MCF 10A (cell line): ENCODE measurements at places on chromosomes 7 and 10. TPM values are rescaled to one million over a fixed set of nuclear protein-coding genes. Genes with fewer than 3 reads are reported as not detected.

DNA sequence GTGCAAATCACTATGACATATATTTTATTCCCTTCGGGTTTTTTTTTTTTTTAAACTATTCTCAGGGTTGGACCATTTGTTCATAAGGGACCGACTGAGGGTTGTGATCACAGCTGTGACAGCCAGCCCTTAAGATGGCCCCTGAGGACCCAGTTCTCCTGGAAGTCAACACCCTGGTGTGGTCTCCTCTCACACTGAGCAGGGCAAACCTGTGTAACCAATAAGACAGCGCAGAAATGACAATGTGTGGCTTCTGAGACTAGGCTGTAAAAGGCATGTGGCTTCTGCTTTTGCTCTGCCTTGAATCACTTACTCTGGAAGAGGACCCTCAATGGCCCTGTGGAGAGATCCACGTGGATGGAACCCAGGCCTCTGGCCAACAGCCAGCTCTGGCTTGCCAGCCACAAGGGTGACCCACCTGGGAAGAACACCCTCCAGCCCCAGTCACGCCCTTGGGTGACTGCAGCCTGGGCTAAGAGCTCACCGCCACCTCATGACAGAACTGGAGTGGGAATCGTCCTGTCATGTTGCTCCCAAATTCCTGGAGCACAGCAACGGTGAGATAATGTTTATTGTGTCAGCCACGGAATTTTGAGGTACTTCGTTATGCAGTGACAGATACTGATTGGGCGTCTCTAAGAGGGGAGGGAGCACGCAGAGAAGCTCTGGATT is 127.1 kb downstream of the CLEC2L start:
- H3K36me3 ChIP-seq = peaks cover 18% of the 10 kb centered on the region
- no peak overlapping the region for H3K4me3 ChIP-seq
- H3K4me1 ChIP-seq = peaks cover 36% of the 10 kb centered on the region
- no peaks in the 10 kb centered on the region for H3K27me3 ChIP-seq
- no peak overlapping the region for H3K27ac ChIP-seq

GRCh38 chr10:45373576-45374349 is at the start of gene ALOX5:
Gene ALOX5, plus strand, starts transcription at chr10:45374216. Its CDS starts 64 bp downstream, at chr10:45374280.
- no peak for DNase-seq
- no peaks in the 10 kb centered on the region for H3K4me1 ChIP-seq
- H3K36me3 ChIP-seq = no peaks in the 10 kb centered on the region
- H3K27me3 ChIP-seq = peaks cover 63% of the 10 kb centered on the region
- peak within 1 kb of the TSS; percentile 64 for H3K4me3 ChIP-seq

DNA sequence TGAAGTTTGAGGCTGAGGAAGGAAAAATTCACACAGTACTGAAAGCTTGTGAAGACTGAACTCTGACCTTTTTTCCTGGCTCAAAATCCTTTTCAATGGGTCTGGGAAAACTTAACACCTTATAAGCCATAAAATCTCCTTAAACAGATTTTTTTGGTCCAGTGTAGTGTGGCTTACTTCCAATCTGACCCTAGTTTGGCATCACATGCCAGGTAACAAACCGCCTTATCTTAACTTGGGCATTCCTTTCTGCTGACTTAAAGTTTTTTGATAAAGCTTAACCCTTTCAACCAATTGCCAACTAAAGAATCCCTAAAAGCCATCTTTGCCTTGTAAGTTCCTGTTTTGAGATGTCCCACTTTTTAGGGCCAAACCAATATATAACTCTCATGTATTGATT is 13.2 kb upstream of the ITPRID1 start:
- H3K27me3 ChIP-seq = no peaks in the 10 kb centered on the region
- no peak for DNase-seq
- H3K4me3 ChIP-seq = no peak overlapping the region
- no peak overlapping the region for H3K27ac ChIP-seq

The KCNIP2 gene
- 2.1 and 2.6 TPM in 2 replicates for total RNA-seq

The IL15RA gene
- total RNA-seq = 6.0 and 7.9 TPM in 2 replicates
